Activated CD8-positive, alpha-beta memory T cell treated with anti-CD3 and anti-CD28 coated beads for 4 hours (primary cell): ENCODE measurements at places on chromosomes 7 and 10.

DNA sequence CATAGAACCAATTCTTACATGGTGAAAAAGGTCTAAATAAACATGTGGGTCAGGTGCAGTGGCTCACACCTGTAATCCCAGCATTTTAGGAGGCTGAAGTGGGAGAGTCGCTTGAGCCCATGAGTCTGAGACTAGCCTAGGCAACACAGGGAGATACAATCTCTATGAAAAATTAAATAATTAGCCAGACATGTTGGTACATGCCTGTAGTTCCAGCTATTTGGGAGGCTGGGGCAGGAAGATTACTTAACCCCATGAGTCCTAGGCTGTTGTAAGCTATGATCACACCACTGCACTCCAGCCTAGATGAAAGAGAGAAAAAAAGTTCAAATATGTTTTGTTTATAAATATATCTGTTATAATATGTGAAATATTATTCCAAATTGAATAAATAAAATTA, 643.6 kb downstream of the IPMK start:
- no peak for DNase-seq

DNA sequence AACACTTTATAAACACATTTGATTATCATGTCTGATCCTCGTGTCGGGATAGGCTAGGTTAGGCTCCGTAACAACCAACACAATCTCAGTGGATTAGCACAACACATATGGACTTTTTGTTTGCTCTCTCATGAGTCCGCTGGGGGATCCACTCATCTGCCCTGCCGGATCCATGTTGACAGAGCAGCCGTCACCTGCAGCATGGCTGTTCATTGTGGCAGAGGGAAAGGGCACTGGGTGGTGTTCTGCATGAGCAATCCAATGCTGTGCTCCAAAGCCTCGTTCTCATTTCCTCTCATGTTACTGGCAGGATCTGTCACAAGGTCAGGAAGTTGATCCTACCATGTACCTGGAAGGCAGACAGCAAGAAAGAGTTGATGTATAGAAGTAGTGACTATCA, 62.5 kb upstream of the RAPGEF5 start:
- no peak for DNase-seq

DNA sequence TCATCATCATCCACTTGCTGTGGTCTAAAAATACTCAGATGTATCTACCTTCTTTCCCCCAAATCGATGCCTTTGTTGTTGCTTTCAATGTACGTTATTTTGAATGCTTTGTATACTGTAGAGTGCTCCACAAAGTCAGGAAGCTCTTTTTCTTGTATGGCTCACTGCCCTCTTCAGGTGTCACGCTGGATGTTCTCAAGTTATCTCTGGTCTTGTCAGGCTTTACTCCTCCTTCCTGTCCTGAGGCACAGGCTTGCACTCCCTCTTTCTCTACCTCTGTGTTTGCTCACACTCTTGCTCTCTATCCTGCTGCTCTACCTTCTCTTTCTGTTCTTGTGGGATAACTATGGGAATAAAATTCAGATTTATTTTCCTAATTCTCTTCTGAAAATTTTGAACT, 381.3 kb downstream of the NRG3 start:
- no peak for DNase-seq

- no peak for DNase-seq
Observed at GRCh38 chr10:124436191-124436638, 13.6 kb downstream of the NKX1-2 start.

DNA sequence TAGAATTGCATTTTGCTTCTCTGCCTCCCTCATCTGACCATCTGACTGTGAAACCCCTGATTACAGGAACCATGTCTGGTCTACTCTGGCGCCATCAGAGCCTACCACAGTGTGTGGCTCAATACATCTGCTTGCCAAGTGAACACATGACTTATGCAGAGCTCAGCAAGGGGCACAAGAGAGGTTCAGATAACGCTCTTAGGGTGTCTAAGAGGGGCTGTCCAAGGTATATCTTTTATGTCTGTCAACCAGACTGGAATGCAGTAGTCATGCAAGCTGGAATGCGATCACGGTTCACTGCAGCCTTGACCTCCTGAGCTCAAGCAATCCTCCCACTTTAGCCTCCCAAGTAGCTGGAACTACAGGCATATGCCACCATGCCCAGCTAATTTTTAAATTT, 10.3 kb upstream of the RRP12 start:
- no peak for DNase-seq

DNA sequence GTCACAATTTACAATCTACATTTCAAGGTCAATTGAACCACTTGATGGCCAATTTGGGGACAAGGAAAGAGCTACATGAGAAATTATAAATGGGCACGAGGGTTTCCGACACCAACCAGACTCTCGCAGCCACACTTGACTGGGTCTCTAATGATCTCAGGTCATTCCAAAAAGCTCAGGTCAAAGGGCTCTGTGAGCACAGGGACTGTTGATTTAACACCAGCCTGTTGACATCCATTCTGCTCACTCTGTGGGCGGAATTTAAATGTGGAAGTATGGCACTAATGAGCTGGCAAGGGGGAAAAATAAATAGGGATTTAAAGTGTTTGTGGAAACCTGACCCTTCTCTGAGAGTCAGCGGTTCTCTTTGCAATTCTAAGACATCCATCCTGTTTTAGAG, 810.7 kb upstream of the AUTS2 start:
- no peak for DNase-seq

- no peak for DNase-seq
Observed at GRCh38 chr7:132846086-132846485, 235.8 kb downstream of the CHCHD3 start.

GRCh38 chr7:101519324-101520023, 109.6 kb downstream of the MYL10 start:
- DNase-seq: no peak

GRCh38 chr7:35657125-35657524, 37.8 kb downstream of the HERPUD2 start:
- DNase-seq: no peak

- DNase-seq: no peak
Observed at GRCh38 chr10:16156681-16157080, 280.1 kb upstream of the PTER start.

DNA sequence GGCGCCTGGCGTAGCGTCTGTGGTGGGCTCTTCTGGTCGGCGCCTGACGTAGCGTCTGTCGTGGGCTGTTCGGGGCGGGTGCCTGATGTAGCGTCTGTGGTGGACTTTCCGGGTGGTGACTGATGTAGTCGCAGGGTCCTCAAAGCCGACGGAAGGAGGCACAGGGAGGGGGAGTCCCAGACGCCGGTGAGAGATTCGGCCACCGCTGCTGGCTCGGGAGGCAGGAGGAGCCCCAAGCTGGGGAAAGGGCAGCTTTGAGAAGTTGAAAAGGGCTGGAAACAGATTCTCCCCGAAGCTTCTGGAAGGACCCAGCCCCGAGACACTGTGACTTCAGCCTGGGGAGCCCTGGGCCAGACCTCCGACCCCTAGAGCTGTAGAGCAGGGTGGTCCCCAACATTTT, 105.7 kb downstream of the DNAJB6 start:
- DNase-seq: no peak

- no peak for DNase-seq
Observed at GRCh38 chr10:133088179-133088955, 643 bp downstream of the ADGRA1 start.

- no peak for DNase-seq
Observed at GRCh38 chr10:59577984-59578383, 131.7 kb downstream of the SLC16A9 start.

- DNase-seq: no peak
Observed at GRCh38 chr10:60597513-60597912, 180.8 kb upstream of the CDK1 start.

DNA sequence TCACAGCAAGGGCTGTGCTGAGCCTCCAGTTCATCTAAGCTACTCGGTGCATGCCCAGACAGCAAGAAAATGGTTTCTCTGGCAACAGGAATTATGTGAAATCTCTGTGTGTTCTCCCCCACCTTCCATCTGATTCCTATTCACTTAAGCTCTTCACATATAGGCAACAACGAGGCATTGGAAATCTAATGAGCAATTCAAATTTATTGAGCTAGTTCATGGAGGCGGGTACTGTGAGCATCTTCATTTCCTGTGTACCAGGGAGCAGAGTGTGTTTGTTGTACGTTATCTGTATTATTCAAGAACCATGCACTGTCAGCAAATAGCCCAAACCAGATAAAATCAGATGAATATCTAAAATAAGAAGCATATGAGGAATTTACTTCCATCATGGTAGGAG, 739.1 kb downstream of the MAGI2 start:
- DNase-seq: no peak

- peak; percentile 22 for DNase-seq
Observed at GRCh38 chr7:76260171-76260703, 42.2 kb upstream of the HSPB1 start.

GRCh38 chr10:75480374-75480773, 49.0 kb downstream of the LRMDA start:
- DNase-seq: no peak

- DNase-seq: no peak
Observed at GRCh38 chr7:101832205-101832631, 14.8 kb downstream of the CUX1 start.

DNA sequence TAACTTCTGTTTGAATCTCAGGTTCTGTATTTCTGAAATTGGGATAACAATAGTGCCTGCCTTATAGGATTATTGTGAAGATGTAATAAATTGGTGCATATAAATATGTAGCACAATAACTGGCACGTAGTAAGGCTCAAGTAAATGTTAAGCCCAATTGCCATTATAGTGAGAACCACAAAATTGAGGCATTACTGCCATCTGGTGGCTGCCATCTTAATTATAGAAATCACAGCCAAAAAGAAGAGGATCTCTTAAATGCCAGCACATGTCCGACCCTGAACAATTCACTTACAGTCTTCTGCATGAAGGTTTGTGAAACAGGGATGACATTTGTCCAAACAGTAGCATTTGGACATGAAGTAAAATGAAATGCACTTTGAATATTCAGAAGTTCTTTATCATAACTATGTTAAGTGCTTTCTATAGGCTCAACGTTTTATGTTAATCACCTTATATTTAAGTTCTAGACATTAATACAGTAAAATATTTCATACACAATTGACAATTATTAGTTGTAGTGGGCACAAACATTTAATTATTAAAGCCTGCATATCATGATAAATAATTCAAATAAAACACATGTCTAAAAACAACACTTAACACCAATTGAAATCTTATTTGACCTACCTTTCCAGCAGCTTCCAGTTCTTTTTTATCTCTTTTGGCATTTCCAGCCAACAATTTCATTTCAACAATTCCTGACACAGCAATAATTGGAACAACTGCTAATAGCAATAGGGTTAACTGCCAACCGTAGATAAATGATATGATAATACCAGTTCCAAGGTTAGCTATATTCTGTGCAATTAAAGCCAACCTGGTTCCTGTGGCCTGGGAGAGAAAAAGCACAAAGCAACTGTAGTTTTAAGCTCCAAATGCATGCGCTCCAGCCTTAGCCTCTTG, 58.5 kb downstream of the ABCB4 start:
- peak; percentile 35 for DNase-seq

- no peak for DNase-seq
Observed at GRCh38 chr7:2299870-2300512, 14.2 kb downstream of the SNX8 start.
